ENCODE measurements at places on chromosomes 4 and X.

DNA sequence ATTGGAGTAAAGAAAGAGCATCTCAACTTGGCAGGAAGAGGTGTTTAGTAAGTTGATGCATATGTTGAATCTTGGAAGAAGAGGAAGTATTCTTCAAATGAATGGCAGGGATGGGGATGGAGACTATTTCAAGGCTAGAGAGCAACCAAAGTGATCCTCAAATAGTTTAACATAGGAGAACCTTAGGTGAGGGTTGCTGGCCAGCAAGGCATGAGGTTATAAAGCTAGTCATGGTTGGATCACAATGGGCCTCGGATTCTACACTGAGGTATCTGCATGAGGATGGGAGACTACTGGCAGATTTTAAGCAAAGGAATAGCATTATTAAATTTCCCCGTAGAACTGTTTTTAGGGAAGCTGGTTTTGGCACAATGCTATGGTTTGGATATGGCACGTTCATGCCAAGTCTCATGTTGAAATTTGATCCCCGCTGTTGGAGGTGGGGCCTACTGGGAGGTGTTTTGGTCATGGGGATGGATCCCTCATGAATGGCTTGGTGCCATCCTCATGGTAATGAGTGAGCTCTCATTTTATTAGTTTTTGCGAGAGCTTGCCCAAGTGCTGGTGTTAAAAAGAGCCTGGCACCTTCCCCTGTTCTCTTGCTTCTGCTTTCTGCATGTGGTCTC, 41.9 kb upstream of the ETNPPL start:
- no peak for DNase-seq

GRCh38 chrX:13899607-13900006, 82.7 kb upstream of the GPM6B start:
- DNase-seq: no peak

DNA sequence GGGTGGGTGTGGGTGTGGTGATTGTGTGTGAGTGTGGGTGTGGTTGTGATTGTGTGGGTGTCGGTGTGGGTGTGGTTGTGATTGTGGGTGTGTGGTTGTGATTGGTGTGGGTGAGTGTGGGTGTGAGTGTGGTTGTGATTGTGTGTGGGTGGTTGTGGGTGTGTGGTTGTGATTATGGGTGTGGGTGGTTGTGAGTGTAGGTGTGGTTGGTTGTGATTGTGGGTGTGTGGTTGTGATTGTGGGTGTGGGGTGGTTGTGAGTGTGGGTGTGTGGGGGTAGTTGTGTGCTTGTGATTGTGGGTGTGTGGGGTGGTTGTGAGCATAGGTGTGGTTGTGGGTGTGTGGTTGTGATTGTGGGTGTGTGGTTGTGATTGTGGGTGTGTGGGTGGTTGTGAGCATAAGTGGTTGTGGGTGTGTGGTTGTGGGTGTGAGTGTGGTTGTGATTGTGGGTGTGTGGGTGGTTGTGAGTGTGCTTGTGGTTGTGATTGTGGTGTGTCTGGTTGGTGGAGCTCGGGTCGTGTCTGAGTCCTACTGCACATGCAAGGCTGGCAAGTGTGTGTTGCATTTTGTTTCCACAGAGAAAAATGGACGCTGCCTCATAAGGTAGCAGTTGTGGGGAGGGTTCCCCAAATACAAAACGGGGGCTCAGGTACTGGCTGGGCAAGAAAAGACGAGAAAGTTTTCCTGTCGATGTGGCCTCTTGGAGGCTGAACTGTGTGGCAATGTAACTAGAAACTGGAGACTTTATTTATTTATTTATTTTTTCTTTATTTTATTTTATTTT, 116.7 kb downstream of the UBE2K start:
- DNase-seq: no peak

DNA sequence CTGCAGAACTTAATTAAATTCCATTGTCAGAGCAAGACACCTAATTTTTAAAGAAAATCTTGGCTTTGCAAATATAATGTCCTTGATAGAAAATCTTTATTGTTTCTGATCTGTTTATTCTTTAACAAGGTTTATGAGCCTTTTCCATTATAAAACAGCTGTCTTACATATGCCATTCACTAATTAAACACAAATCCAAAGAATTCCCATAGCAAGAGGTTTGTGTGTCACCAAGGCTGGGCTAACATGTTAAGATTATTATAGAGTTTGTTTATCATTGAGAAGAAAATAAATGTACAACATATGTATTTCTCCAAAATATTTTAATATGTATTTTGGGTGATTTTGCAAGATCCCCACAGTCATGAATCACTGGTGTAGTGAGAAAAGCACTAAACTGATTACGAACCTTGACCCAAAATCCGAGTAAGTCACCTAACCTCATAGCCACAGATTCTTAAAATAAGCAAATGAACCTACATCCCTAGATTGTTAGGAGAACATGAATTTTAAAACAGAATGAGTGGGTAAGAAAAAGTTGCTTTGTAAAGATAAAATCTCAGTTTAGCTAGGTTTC, 694.8 kb upstream of the INTU start:
- DNase-seq: no peak

GRCh38 chr4:16206301-16206700, 20.0 kb downstream of the TAPT1 start:
- no peak for DNase-seq

DNA sequence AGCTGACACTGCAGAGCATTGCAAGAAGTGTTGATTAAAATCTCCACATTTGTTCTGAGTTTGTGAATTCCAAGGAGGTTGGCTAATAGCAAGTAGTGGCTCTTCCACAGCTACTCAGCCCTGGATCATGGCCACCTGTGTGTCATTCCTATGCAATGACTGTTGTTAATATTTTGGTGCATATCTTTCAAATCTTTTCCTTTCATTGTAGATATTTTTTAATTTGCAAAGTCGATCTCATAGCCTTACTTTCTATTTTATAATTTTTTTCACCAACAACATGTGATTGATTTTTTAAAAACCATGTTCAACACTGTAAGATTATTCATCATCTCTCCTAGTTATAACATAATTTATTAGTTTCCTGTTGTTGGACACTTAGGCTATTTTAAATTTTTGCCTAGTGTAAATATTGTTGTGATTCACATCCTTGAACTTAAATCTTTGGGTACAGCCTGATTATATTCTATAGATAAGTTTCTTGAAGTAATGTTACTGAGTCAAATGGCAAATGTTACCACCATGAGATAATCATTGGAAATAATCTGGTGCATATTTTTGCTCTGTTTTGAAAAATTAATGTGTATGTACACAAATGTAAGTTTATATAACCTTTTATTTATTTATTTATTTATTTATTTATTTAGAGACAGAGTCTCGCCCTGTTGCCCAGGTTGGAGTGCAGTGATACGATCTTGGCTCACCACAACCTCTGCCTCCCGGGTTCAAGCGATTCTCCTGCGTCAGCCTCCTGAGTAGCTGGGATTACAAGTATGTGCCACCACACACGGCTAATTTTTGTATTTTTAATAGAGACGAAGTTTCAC, 17.1 kb upstream of the ARHGAP10 start:
- DNase-seq: no peak

DNA sequence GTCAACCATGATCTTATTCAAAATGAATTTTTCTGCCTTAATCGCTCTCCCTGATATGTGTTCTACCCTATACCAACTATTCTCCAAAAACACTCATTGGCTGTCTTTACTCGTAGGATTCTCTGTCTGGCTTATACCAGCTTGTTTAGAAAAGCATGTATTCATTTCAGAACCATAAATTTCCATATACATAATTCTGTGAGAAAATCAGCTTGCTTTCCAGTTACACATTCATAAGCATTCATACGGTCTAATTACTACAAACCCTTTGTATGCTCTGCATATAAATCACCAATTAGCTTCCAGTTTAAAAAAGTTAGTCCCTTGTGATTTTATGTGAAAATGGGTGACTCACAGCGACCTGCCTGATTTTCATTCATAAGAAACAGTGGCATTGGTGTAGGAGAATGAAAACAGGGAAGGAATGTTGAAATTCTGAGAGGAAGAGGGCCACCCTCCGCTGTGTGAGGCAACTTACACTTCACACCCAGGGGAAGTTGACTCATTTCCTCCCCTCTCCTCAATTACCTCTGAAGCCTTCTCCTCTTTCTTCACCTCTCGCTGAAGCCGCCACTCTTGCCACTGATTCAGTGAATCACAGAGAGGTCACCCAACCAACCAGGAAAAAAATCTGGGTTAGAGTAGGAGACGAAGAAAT, 63.3 kb downstream of the MEPE start:
- no peak for DNase-seq

- no peak for DNase-seq
Measured at GRCh38 chr4:3770323-3771163, 4.4 kb downstream of the ADRA2C start.

- no peak for DNase-seq
Measured at GRCh38 chr4:36133658-36134057, 110.7 kb downstream of the ARAP2 start.

GRCh38 chrX:38318606-38319005, 8.7 kb downstream of the RPGR start:
- DNase-seq: no peak

DNA sequence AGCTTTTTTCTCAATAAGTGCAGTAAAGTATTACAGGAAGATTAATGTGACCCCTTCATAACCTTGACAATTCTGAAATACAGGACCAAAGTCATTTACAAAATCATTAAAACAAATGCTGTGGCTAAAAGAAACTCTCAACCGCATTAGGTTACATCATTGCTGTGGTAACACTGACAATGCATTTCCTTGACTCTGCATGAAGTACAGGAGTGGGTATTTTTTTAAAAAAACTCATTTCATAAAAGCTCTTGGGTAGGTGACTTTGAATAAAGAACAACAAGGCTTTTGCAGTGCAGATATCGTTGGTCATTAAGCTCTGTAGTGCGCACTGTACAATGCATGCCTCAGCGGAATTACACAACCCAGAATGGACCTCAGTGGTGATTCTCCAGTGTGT, 23.4 kb upstream of the XK start:
- no peak for DNase-seq

GRCh38 chr4:108519911-108520601, 100.3 kb upstream of the RPL34 start:
- DNase-seq: no peak

- no peak for DNase-seq
Measured at GRCh38 chr4:61924131-61924530, 724.0 kb downstream of the ADGRL3 start.

GRCh38 chr4:26048950-26049349, 134.9 kb downstream of the SMIM20 start:
- DNase-seq: no peak

- DNase-seq: no peak
Measured at GRCh38 chr4:133594390-133595207, 445.5 kb downstream of the PCDH10 start.

DNA sequence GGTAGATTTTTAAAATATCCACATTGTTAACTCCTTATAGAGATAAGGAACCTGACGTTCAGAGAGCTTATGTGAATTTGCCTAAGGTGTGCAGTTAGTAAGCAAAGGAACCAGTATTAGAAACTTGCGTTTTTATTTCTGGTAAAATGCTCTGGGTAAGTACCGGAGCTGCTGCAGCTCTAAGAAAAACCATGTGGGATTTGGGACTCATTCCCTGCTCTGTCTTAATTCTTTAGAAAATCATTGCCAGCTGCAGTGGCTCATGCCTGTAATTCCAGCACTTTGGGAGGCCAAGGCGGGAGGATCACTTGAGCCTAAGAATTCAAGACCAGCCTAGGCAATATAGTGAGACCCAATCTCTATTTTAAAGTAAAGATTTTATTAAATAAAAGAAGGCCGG, 5.8 kb downstream of the CCKAR start:
- no peak for DNase-seq

DNA sequence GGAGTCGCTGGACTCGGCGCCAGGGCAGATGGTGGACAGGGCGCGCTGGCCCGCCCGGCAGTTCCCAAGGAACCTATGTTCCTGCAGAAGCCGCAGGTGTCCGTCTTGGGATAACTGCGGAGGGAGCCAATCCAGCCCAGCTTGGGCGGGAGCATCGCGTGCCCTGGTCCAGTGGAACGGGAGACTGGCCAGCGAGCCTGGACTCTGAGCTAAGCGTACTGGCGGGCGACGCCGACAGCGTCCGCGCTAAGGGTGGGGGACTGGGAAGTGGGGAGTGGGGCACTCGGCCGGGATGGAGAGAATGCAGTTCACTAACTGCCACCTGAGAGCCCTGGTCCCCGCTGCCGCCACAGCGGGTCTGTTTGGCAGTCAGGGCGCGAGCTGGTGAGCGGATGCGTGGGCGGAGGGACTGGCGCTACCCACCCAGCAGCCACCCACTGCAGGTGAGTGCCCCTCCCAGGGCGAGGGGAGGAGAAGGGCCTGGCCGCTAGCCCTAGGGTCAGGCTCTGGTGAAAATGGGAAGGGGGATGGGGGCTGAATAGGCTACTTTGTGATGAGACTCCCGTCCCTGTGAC, 1.3 kb upstream of the MAMLD1 start:
- DNase-seq: no peak

- DNase-seq: no peak
Measured at GRCh38 chr4:104979083-104979760, 167.5 kb upstream of the TET2 start.
